CD8-positive, alpha-beta T cell (primary cell): ENCODE measurements at places on chromosomes 7 and 10.

- no peak for DNase-seq
Measured at GRCh38 chr7:31049005-31049765, 2.9 kb upstream of the ADCYAP1R1 start.

GRCh38 chr7:14717816-14718215, 184.7 kb downstream of the DGKB start:
- DNase-seq, result no peak

- DNase-seq, result no peak
Measured at GRCh38 chr10:75058161-75058560, 53.3 kb upstream of the SAMD8 start.

DNA sequence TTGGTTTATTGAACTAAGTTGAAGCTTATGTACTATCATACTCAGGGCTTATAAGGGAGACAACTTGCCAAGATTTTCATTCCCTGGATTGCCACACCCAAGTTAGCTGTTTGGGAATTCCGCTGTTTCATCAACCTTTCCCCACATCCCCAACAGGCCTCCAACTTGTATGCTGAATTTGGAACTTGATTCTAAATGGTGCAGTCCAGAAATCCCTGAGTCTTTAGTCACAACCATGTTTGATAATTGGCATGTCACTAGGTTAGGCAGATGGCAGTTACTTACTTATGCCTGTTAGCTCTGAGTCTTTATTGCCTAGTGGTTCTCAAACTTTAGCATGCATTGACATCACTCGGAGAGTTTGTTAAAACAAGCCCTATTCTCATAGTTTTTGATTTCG, 135.4 kb upstream of the PRPS1L1 start:
- no peak for DNase-seq

GRCh38 chr10:26432938-26433337, 5.2 kb upstream of the APBB1IP start:
- no peak for DNase-seq

- DNase-seq, result no peak
Measured at GRCh38 chr7:119720541-119720940, 552.4 kb upstream of the KCND2 start.

GRCh38 chr7:25059576-25059975, 65.5 kb downstream of the CYCS start:
- DNase-seq, result no peak

DNA sequence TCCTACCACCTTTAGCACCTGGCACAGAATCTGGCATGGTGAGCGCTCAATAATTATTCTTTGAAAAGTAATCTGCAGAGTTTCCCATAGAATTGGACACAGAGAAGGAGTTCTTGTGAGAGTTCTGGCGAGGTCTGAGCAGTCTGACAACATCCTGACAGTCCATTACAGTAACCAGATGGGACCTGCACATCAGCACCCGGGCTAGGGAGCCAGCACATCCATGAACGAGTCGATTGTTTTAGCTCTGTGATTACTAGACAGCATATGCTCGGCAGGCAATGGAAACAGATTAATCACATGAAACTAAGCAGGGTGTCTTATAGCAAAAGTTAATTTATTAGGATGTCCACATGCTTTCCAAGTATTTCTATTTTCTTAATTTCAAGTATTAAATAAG, 96.7 kb downstream of the SEMA3D start:
- no peak for DNase-seq

- DNase-seq, result no peak
Measured at GRCh38 chr10:49627644-49628247, 13.9 kb downstream of the CHAT start.

- no peak for DNase-seq
Measured at GRCh38 chr7:155360495-155361345, 63.0 kb downstream of the INSIG1 start.

- DNase-seq, result no peak
Measured at GRCh38 chr10:613271-614138, 76.0 kb downstream of the DIP2C start.

GRCh38 chr10:9023206-9023605, 968.7 kb downstream of the GATA3 start:
- DNase-seq, result no peak

DNA sequence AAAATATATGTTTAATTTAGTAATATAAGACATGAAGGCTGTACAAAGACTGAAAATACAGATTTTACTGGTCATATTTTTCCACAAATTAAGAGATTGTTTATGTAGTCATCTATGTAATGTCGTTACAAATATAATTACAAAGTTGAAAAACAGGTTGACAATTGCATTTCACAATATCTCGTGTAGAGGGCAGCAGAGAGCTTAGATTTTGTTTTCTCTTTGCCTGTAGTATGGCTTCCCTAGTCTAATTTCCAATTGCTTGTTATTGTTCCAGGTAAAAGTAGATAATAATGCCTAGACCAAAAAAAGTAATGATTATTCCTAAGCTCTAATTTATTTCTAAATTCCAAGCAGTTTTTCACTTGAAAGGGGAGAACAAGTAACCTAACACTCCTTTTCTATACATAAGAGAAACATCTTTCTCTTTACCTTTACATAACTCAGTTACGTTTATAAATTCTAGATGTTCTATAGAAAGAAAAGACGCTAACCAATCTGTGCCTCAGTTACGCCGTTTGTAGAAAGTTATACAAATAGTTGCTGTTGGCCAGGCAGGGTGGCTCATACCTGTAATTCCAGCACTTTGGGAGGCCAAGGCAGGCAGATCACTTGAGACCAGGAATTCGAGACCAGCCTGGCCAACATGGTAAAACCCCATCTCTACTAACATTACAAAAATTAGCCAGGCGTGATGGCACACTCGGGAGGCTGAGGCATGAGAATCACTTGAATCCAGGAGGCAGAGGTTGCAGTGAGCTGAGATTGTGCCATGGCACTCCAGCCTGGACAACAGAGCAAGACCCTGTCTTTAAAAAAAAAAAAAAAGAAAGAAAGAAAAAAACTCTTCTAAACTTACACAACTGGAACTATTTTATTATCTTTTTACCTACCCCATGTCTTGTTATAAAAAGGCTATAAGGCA, 30.0 kb downstream of the NET1 start:
- DNase-seq, result peak; percentile 69

- no peak for DNase-seq
Measured at GRCh38 chr10:131812736-131813604, 87.8 kb upstream of the PPP2R2D start.

DNA sequence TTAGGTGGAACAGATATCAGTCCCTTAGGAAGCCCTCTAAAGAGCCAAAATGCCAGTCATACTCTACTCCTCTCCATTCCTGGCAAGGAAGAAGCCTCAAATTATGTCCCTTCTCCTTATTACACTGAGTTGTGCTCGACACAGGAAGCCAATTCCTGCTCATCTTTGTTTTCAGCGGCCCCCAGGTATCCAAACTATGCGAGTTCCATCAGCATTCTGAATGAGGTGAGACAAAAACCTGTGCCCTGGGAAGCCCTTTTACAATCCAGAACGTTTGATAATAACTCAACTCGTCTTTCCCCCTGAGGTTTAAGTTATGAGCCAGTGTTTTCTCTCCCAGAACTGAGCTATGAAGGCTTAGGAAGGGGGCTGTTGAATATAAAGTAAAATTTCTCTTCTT, 580.5 kb downstream of the NXPH1 start:
- DNase-seq, result no peak

- DNase-seq, result no peak
Measured at GRCh38 chr7:66671034-66671433, 42.4 kb downstream of the KCTD7 start.

DNA sequence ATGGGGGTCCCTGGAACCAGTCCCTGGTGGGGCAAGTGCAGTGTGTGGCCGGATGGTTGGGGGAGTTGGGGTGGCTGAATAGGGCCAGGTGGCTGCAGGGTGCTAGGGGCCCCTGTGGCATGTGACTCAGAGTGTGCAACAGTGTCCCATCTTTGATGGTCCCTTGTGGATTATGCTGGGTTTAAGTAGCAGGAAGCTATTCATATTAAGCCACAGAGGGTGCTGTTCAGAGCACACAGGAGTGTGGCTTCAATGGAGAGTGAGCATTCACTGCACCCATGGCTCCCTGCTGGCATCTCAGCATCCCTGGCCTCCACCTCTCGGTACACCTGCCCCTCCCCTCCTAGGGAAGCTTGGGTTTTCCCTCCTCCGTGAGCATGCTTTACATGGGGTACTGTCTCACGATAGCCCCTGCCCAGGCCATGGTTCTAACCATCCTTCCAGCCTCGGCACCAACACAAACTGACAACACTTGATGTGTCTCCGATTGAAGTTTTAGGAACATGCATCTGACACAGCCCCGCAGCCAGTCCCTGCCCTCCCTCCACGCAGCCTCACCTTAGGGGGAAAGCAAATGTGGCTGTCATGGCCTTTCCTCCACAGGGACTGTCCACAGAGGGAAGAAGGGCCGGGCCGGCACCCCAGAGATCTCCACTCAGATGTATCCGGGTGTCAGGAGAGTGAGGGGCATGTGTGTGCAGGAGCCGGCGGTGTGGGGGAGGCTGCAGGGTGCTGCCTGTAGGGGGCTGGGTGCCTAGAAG, 30.4 kb upstream of the PPIF start:
- no peak for DNase-seq

DNA sequence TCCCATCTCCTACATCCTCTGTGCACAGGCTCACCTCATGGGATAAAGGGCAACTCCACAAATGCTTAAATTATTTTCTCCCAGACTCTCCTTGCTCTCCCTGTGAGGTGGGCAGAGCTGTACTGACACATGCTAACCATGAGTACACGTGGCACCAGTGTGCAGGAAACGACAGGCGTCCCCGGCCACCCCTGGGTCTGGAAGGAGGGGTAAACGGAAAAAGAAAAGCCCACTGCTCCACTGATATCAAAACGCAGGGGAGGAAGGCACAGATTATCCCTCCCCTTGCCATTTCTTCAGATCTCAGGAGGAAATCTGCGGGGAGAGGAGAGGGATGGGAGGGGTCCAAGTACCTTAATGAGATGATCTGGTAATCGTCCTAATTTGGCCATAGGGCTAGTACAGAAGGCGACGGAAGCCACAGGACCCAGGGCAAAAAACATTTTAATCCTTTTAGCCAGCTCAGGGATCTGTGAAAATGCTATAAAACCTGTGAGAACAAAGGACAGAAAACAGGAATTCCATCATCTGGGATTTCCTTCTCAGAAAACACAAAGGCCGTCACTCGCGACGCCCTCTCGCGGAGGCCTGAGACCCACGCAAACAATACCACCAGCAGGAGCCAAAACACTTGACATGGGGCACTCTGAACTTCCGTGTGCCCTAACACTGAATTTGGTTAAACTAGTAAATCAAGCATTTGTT, 17.8 kb upstream of the CH25H start:
- DNase-seq, result no peak

DNA sequence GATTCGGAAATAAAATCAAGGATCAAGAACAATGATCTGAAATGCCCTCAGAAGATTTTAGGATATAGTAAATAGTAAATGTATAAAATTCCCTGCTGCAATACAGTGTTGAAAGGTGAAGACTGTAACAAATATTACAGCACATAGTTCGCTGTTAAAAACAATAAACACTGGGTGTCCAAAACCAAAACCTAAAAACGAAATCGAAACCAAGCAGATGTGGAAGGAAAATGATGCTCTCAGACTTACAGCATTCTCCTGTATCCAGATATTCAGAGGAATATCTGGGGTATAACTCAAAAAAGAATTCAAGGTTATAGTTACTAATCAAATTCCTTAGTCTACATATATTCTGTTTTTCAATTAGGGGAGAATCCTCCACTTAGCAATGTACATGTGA, 708.1 kb upstream of the PCDH15 start:
- no peak for DNase-seq

- no peak for DNase-seq
Measured at GRCh38 chr10:111831058-111831457, 352.5 kb downstream of the GPAM start.

DNA sequence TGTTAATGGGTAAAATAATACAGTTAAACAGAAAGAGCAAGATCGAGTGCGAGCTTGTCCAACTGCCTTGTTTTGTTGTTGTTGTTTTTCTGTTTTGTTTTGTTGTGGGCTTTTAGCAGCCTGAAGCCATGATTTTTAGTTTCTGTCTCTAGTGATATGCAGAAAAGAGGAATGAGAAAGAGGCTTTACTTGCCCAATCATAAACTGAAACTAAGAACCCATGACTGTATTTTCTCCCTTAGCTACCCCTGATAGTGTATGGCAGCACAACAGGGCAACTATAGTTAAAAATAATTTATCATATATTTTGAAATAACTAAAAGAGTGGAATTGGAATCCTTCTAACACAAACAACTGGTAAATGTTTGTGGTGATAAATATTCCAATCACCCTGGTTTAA, 493.9 kb downstream of the GLRX3 start:
- no peak for DNase-seq

DNA sequence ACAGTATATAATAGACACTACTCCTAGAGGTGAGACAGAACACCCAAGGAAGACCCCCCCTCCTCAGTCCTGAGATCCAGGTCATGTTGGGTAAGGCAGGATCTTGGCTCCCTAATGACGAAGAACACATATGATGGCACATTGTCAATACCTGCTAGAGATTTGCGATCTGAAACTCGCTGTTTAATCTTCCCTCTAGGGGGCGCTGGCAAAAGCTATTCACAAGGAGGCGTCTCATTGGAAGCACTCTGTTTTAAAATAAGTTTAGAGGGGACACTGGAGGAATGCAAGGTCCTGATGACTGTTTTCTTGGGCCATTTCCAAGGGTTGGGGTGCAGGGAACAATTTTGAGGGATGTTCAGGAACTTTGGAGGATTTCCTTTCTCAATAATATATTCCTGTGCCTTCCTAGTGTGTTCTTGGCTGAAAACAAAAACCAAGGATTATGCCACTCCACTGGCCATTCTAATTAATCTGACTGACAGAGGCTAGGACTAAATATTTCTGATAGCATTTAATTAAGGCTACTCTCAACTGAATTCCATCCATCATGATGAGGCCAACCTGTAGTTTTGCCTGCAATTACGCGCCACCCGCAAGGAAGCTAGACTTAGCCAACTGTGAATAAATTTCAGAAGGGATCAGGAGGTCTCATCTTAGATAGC, 1013.8 kb upstream of the MBL2 start:
- no peak for DNase-seq

DNA sequence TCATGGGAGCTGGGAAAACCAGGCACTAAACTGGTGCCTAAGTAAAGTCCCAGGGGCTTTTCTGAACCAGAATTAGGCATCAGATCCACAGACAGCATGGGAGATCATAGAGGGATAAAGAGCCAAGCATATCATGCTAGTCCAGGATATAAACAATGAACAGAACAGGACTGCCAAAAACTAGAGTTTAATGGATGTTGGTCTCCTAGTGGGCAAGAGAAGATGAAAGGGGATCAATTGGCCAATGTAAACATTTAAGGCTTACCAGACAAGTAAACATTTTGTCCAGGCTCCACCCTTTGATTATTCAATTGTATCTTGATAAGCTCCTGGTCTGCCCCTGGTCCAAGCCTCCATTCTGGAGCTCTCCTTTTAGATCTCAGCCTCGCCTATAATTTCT, 18.9 kb downstream of the MACC1 start:
- DNase-seq, result no peak
